ENCODE measurements at places on chromosomes 6 and 20.
A peak's percentile ranks its signal among the peaks of the same experiment; 100 is the strongest.

DNA sequence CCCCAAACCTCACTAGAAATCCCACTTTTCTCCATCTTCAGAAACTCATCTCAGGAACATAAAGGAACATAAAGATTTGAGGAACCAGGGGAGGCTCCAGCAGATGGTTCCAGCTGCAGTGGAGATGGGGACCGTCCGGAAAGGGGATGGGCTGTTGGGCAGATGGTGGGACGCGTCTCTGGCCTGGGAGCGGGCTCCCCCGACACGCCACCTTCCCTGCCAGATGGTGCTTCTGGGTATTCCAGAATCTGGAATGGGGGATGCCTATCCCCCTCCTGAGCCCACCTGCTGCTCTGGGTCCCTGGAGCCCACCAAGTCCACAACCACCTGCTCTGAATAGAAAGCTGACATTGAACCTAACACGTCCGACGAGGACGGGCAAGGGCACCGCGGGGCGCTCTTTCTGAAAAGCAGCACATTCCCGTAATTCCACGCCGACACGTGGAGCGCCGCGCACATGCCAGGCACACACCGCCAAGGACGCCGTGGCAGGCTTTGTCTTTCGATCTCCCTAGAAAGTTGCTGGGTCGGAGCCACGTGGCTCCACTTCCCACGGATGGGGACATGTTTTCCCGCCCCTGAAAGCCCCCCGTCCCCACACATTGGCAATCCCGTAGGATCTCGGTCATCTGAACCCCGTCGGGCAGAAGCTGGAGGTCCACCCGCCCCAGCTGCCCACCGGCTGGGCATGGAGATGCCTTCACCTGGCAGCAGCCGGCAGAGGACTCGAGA lies 27.3 kb downstream of the SLC2A4RG start:
- DNase-seq, result no peak

DNA sequence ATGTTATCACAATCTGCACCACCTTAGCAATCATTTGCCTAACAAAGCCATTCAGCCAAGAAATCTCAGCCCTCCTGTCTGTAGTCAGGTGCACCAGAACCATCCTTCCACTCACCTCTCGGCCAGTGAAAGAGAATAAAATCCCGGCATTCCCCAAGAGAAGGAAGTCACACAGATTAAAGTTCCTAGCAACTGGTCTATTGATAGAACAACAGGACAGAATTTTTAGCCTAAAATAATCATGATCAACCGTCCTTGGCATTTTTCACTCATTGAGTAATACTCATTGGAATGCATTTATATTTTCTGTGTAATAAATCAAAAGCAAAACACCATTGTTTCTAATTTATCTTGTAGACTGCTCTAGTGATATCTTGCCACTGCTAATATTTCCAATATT lies 85.7 kb upstream of the CDH4 start:
- peak; percentile 56 for DNase-seq

DNA sequence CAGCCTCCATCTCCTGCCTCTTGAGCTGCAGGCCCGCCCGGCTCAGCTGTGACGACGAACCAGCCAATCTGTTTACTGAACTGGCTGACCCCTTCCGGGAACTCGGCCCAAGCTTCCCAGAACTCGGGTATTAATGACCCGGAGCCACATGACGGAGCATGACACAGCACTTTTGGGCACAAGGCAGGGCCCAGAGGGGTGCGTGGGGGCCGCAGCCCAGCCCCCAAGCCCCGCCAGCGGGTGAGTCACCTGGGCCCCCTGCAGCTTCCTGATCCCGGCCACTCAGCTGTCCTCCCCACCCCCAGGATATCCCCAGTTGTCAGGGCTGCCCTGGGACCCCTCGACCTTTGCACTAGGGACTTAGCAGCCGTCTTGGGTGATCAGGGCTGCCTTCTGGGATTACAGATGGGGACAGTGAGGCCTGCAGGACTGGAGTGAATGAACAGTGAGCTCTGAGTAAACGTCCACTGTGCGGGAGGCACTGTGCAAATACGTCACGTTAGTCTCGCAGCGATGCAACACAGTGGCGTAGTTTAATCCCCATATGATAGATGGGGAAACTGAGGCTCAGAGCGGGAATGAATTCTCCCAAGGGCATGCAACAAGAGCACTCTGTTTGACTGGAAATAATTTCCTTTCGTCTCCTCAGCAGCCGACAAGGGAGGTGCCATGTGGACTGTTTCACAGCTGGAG lies 102.1 kb downstream of the CEBPB start:
- peak; percentile 92 for DNase-seq

- DNase-seq, result no peak
Measured at GRCh38 chr6:56529594-56530191, 113.0 kb downstream of the DST start.

DNA sequence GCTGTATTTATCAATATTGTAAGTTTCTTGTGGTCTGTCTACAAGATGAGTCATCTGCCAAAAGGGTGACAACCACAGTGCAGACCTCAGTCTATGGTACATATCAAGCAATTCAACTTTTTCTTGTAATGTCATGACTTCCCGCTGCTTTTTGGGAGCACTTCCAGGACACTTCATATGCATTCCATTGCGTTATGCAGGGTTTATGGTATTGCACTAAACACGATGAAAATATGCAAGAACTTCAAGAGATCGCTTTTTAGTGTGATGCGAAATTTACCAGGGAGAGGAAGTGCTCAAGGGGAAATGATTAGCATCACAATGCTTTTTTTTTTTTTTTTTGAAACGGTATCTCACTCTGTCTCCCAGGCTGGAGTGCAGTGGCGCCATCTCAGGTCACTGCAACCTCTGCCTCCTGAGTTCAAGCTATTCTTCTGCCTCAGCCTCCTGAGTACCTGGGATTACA lies 166.5 kb downstream of the TFAP2A start:
- peak; percentile 77 for DNase-seq

DNA sequence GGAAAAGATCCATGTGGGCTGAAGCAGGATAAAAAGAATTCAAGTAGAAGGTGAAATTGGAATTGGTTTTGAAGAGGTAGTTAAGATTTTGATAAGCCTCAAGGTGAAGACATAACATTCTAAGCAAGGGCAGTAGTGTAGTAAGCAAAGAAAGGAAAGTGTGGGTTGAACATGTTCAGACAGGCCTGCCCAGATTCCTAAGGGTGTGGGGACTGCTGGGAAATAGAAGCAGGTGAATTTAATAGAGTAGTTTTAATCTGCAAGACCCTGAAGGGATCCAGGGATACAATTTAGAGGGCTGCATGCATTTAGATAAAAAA lies 19.1 kb downstream of the TAB2 start:
- no peak for DNase-seq

DNA sequence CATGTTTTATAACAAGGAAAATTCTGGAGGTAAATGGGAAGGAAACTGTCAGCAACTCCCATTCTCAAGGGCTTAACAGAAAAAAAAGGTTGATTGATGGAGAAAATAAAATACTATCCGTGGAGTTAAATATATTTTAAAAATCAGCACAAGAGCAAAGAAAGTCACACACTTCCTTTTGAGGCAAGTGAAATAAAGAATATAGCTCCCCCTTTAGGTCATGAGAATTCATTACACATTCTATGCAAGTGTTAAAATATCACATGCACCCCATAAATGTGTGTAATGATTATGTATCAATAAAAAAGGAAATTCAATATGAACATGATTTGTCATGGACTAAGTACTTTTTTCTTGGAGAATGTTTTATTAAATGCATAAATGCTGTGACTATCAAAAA lies 349.2 kb downstream of the TPBG start:
- DNase-seq, result peak; percentile 5

GRCh38 chr20:54475334-54476168 lies at the start of gene DOK5:
Gene DOK5, plus strand, starts transcription at chr20:54475593. Its CDS starts 354 bp downstream, at chr20:54475947.
- peak; percentile 81 for DNase-seq

GRCh38 chr6:169786349-169786748 lies 34.9 kb downstream of the ERMARD start:
- DNase-seq, result no peak

GRCh38 chr20:1373614-1374013 lies 19.2 kb downstream of the FKBP1A start:
- no peak for DNase-seq

DNA sequence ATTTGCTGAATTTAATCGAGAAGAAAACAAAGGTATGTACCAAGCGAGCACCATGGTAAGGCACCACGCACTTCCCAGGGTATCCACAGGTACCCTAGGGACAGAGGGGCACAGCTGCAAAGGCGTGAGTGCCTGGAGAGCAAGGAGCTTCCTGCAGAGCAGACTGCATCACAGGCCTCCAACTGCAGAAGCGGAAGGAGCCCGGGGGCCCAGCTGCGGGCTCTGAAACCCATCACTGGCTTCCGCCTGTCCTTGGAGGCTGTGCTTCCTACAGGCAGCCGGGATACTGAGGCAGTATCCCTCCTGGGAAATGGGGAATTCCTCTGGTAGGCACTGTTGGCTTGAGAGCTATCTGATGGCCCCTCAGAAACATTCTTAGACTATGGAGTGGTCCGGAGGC lies 217.4 kb upstream of the GMDS start:
- no peak for DNase-seq

GRCh38 chr6:38570750-38571149 lies 69.0 kb downstream of the BTBD9 start:
- peak; percentile 35 for DNase-seq

- DNase-seq, result peak; percentile 45
Measured at GRCh38 chr6:159074120-159074684, 29.4 kb upstream of the TAGAP start.

DNA sequence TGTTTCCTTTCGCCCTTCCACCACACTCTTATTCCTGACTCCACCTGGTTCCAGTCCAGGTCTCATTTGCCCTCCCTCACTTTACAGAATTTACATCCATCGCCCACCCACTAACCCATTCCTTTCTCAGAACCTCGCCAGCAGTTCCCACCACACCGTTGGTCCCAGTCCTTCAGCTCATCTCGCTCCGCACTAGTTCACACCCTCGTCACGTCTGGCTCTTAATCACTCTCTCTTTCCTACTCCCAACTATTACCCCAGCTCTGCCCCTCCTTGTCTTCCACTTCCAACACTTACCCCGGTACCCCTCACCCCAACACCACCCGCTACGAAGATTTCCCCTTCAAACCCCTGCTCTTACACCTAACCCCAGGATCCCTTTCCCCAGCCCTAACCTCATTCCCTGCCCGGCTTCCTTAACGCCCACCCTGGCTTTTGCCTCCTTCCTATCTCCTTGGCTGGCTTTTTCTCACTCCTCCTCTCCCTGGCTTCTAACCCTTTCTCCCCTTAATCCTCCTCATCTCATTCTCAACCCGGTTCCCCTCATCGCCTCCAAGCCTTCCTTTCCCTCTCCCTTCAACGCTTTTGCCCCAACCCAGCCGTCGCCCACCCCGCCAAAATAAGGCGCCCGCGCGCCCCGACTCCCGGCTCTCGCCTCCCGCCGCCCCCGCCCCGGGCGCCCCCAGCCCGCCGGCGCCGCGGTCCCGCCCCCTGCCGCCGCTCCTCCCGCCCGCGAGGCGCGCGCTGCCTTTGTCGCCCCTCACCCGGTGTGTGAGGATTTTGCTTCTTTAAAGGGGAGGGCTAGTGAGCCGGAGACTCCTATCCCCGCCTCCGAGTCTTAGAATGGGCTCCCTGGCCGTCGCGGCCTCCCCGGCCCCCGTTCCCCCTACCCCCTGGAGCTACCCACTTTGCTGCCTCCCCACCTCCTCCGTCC lies 542 bp downstream of the USP49 start:
- no peak for DNase-seq

- DNase-seq, result no peak
Measured at GRCh38 chr6:1572892-1573291, 36.8 kb upstream of the FOXC1 start.

DNA sequence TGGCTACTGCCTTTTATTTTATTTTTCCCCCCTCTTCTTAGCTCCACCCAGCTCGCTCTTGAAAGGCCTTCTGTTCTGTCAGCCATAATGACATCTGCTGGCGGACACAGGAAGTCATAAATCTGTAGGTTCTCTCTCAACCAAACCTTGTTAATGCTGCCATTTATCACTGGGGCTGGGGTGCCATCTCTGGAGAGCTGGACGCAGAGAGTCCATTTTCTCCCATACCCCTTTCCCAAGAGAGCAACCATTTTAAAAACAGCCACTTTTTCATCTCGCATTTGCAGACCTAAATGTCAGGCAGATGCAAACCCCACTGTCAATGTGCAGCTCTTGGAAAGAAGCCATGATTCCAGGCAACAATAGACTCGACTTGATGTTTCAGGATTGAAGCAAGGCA lies 13.0 kb upstream of the TSHZ2 start:
- DNase-seq, result peak; percentile 38

DNA sequence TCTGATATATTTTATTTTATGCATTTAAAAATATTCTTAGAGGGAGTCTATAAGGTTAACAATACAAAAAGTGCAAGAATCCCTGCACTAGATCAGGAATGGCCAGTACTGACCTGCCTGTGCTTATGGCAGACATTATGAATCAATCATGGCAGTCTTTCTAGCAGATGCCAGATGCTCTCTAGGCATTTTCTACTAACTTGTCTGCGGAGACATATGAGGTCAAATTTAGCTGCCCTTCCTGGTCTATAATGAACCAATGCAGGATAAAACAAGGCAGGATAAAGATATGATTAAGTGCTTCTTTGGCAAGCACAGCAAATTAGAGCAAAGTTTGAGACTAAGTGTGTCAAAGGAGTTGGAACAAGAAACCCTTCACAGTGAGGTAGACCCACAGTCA lies 46.6 kb upstream of the RNF24 start:
- no peak for DNase-seq

- DNase-seq, result peak; percentile 51
Measured at GRCh38 chr6:143536461-143536865, 24.9 kb upstream of the FUCA2 start.

- DNase-seq, result no peak
Measured at GRCh38 chr20:51526754-51527153, 15.8 kb downstream of the NFATC2 start.

- DNase-seq, result no peak
Measured at GRCh38 chr6:117169781-117170281, 95.5 kb upstream of the VGLL2 start.

DNA sequence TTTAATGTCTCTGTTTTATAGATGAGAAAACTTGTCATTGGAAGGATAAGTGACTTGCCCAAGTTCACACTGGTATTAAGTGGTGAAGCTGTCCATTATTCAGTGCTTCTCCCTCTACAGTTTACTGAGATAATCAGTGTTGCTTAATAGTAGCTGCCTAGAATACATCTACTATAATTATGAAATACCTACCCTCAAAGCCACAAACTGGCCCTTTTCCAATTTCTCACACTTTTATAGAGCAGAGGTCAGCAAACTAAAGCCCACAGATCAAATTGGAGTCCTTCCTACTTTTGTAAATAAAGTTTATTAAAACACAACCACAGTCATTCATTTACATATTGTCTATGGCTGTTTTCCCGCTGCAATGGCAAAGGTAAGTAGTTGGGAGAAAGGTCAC lies 73.5 kb downstream of the EYS start:
- DNase-seq, result no peak

Measured in fibroblast of skin of scalp (primary cell).